Epithelial cell of proximal tubule (primary cell): ENCODE measurements at places on chromosomes 7 and 10. TPM values are rescaled to one million over a fixed set of nuclear protein-coding genes. Genes with fewer than 3 reads are reported as not detected.

The AKR1C4 gene
- not detected in 2 replicates for total RNA-seq

The IL6 gene
- total RNA-seq, result 22.4 and 40.4 TPM in 2 replicates

The KCNIP2 gene
- 0.14 and 2.9 TPM in 2 replicates for total RNA-seq

GRCh38 chr7:107026166-107026565 lies 18.3 kb upstream of the PRKAR2B start:
- DNase-seq, result no peak

DNA sequence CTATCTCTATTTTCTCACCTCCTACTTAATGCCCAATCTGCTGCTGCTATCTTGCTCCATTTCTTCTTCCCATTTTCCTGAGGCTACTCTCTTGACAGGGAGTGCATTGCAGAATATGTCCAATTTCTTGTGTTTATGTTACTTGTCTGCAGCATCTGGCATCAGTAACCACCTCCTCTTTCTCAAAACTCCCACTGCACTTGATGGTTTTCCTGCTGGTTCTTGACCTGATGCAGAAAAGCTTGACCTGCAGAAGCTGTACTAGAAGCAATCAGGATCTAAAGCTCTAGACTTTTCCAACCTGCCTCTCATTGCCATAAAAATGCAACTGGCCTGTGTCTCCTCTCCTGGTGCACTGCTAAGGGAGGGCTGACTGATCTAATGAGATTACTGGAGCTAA lies 287.8 kb downstream of the ZEB1 start:
- DNase-seq, result no peak

DNA sequence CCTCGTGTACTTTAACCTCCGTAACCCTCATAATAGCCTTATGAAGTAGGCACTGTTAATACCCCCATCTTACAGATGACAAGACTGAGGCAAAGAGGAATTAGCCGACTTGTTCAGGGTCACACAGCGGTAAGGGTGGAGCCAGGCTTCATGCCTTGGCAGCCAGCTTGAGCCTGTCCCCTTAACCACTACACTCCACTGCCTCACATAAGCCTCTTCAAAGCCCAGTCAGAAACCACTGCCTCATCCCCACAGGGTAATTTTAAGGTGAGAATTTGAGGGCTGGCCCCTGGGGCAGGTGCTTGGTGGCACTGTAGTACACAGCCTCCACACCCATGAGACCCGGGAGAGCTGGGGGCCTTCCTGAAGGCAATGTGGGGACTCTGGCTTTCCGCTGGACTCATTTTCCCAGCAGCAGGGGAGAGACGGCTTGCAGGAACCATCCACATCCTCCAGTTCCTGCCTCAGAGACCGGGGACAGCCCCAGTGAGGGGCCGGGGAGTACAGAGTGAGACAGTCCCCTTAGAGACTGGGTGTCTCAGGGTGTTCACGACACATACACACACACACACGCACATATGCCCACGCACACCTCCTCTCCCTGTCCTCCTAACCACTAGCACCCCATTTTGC lies 7.6 kb upstream of the C10orf105 start:
- no peak for DNase-seq

DNA sequence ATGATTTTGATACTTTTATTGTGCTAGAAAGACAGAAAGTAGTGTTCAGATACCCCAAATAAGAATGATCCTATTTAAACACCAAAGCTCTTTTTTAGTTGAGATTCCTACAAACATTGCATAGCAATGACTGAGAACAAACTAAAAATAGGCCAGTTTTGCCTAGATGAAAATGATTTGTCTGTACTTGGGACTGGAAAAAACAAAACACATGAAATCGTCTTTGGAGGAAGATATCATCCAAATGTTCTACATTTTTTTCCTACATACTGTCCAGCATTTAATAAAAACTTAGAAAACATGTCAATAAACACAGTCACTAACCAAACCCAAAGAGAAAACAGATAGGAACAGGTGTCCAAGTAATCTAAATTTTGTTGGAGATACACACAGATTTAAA lies 111.6 kb upstream of the MEOX2 start:
- no peak for DNase-seq

DNA sequence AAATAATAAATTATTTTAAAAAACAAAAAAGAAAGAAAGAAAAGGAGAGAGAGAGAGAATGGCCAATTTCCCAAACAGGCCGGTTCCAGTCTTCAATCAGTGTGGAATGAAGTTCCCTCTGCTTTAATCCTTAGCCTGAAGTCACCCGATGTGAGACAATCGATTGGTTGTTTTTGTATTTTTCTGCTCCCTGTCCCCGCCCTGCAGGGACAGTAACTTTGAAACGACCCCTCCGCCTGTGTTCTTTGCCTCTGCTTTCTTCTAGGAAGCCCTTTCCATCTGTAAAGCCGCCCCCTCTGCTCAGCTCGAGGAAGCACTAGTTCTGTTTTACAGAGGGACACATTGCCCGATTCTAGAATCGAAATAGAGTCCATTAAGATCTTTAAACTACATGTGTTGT lies 33.4 kb downstream of the FOXL3 start:
- no peak for DNase-seq

DNA sequence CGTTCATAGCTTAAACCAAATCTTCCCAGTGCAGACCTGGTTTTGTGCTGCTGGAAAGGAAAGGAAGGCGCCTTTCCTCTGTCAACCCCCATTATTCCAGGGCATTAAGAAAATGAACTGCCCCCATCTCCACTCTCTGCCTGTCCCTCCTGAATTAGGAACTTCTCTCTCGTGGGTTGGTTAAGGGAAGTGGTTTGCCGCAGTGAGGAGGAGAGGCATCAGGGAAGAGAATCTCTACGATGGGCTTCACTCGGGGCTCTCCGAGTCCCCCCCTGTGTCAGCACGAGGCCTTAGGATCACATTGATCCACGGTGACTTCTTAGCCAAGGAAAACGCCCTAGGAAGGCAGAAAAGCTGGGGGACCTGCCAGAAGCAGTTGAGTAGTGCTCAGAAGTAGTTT lies 53.9 kb upstream of the LYZL2 start:
- no peak for DNase-seq

DNA sequence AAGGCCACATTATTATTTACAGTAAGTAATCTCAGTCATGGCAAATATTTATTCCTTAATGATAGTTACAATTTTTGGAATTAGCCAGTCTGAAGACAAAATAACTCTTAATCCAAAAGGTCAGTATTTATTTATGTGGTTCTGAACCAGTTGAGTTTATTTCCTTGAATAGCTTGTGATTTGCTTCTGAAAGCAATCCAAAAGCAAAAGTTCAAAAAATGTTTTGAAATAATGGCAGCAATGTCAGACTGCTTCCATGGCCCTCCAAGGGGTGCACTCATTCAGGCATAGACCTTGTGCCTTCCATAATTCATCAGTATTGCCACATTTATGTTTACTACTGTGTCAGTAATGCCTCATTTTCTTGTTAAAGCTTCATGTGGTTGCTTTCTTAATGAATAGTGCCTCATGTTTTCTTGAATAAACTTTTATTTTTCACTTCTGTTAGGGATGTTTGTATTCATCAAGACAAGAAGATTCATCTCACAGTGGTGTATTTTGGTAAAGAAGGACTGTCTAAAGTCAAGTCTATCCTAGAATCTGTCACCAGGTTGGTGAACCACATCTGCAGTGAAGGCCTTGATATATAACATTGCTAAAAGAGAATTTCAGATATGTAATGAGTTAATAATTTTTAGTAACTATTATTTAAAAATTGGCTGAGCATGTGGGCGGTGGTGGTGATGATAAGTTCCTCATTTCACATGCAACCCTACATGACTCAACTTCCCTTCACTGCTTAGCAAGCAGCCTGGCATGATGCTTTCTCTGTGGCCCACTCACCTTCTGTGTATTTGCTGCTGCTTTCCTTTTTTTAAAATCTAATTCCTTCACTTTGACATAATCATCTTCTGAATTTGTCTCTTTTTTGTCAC lies 22.0 kb downstream of the CSGALNACT2 start:
- no peak for DNase-seq

- DNase-seq, result no peak
Observed at GRCh38 chr10:125016123-125016522, 74.2 kb downstream of the ZRANB1 start.

DNA sequence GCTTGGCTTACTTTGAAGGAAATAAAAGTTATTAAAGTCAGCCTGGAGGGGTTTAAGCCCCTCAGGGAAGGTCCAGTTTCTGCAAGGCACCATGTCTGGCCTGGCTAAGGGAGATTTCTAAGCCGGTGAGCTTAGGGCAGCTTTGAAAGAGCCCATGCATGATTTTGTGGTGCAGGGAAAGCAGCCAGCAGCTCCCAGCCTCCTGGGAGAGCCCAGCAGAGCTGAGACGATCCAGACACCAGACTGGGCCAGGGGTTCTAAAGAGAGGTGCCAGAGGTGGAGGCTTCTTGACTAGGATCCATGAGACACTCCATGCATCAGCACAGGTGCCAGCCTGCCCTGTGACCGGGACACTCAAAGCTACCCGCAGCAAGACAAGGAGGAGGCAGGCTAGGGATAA lies 59.6 kb upstream of the MKX start:
- no peak for DNase-seq

- no peak for DNase-seq
Observed at GRCh38 chr7:154638286-154638685, 364.6 kb downstream of the PAXIP1 start.
